ENCODE measurements at places on chromosomes 16 and 17.

- no peak for DNase-seq
Observed at GRCh38 chr16:69522041-69522578, 43.7 kb upstream of the NFAT5 start.

DNA sequence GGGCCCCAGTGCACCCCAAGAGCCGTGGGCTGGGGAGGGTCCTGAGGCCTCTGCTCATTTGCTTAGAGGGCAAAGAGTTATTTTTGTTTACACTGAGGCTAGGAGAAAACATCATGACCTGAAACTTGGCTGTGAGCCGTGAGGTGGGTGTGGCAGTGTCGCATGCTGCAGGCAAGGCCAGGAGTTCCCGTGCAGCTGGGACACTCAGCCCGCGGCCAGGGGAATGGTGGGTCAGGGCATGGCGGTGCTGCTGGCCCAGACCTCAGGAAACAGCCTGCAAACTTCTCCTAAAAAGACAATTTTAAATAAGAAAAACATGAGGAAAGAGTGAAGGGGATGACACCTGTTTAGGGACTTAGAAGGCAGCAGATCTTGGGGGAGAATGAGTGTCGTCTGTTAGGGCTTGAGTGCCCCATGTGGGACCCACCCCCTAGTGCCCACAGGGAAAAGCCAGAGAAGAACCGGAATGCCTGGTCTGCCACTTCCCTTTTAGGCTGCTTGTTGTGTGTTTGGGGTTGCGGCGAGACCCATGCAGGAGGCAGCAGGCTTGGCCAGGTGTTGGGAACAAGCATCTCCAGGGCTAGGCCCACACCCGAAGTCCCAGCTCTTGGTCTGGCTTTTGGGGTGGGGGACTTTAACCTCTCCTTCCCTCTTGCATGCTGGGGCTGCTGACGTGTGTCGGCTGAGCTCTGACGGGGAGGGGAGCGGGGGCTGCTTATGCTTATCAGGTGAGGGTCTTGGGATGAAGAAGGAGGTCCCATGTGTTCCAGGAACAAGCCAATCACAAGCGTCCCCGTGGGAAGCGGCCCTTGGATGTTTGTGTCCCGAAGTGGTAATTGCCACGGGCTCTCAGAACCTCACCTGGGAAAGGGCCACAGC is 80.9 kb upstream of the GNG13 start:
- no peak for DNase-seq

DNA sequence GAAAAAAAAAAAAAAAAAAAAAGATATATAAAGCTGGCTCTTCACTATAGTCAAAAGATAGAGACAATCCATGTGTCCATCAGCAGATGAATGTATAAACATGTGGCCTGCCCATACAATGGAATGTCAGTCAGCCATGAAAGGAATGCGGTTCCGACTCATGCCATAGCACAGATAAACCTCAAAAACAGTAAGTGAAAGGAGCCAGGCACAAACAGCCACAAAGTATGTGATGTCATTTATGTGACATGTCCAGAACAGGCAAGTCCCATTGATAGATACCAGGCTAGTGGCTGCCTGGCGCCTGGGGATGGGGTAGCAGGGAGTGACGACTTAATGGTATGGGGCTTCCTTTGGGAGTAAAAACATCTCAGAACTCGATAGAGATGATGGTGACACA is 155.7 kb downstream of the CMIP start:
- no peak for DNase-seq

- DNase-seq, result no peak
Observed at GRCh38 chr16:76303637-76304314, 26.6 kb downstream of the CNTNAP4 start.

DNA sequence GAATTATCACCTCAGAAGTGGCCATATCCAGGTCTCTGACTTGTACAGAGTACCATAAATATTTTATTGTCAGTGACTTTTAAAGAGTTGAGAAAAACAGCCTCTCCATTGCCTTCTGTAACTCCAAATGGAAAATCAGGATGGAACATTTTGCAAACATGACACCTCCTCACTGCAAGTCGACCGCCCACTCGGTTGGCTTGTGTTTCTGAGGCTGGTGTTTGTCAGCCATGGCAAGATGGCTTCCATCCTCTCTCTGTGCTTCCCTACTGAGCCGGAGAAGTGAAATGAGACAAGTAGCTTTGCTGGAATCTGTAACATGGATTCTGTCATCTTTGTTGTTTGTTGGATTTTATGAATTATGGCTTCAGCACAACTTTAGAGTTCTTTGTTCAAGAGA is 172.8 kb downstream of the RBFOX1 start:
- DNase-seq, result no peak

GRCh38 chr17:148757-149156 is 11.4 kb downstream of the SCGB1C2 start:
- DNase-seq, result no peak

GRCh38 chr17:16086957-16087356 is 87.3 kb downstream of the TTC19 start:
- no peak for DNase-seq

- DNase-seq, result no peak
Observed at GRCh38 chr16:31335431-31335830, 19.5 kb upstream of the ITGAX start.

DNA sequence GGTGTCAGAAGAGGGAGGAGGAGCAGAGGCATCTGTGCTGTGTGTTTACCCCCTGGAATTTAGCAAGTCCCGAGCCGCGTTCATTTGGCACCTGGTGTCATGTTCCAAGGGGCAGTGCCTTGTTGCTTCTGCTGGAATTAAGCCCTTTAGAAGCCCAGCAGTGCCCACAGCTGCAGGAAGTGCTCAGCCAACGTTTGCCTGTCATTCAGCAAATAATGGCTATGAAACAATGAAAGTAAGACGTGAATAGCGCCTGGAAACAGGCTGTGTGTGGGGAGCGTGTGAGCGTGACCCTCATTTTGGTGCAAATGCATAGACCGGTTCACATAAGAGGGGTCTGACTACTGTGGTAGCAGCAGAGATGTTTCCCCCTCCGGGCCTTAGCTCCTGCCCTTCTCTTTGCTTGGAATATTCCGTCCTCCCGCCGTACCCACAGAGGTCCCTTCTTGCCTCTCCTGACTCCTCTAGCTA is 5.8 kb upstream of the ATP2C2 start:
- DNase-seq, result no peak

- DNase-seq, result no peak
Observed at GRCh38 chr17:80160536-80160935, 9.3 kb upstream of the CARD14 start.

- DNase-seq, result no peak
Observed at GRCh38 chr16:58636466-58636865, 6.8 kb upstream of the CNOT1 start.

GRCh38 chr17:14311186-14311705 is 10.4 kb downstream of the HS3ST3B1 start:
- DNase-seq, result no peak

DNA sequence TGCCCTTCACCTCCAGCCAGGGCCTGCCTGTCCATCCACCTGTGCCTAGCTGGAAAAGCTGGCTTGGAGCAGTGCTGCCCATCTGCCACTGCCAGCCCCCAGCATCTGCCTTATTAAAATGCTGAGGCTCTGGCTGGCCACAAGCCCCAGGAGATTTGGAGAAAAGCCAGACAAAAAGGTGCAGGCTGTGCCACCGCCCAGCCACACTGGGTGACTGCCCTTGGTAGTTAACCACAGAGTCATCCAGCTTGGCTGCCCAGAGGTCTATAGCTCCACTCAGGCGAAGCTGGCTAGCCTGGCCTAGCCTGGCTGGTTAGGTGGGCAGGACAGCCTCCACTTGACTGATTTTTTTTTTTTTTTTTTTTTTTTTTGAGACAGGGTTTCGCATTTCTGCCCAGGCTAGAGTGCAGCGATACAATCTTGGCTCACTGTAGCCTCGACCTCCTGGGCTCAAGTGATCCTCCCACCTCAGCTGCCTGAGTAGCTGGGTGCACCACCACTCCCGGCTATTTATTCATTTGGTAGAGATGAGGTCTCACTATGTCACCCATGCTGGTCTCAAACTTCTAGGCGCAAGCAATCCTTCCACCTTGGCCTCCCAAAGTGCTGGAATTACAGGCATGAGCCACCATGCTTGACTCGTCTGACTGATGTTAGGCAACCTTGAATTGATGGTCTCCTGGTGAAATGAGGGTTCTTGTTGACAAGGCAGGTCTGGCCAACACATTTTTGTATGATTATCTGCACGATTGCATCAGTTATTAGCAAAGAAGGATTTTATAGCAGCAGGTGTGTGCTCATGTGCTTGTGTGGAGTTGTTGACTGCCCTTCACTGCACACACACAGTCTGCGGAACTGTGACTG is 103.8 kb downstream of the RAB11FIP4 start:
- DNase-seq, result no peak

DNA sequence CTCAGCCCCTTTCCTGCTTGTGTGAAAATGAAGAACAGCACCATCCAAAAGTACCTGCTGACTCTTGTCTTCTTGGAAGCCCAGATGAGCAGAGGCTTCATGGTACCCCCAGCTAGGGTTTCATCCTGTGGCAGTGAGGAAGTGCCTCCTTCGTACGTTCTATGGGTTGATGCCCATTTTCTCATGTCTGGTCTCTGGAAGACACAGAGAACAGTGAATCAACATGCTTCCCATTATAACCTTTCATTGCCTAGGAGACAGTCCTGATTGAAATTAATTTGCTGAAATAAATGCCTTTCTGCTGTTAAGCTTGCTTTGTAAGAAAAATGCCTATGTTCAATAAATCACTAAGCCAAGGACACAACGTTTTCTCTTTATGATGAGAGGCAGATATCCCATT is 36.5 kb downstream of the RCVRN start:
- DNase-seq, result no peak

- DNase-seq, result no peak
Observed at GRCh38 chr17:73272906-73273218, 11.2 kb upstream of the CPSF4L start.

- DNase-seq, result no peak
Observed at GRCh38 chr16:31000671-31001382, 9.6 kb downstream of the STX1B start.

DNA sequence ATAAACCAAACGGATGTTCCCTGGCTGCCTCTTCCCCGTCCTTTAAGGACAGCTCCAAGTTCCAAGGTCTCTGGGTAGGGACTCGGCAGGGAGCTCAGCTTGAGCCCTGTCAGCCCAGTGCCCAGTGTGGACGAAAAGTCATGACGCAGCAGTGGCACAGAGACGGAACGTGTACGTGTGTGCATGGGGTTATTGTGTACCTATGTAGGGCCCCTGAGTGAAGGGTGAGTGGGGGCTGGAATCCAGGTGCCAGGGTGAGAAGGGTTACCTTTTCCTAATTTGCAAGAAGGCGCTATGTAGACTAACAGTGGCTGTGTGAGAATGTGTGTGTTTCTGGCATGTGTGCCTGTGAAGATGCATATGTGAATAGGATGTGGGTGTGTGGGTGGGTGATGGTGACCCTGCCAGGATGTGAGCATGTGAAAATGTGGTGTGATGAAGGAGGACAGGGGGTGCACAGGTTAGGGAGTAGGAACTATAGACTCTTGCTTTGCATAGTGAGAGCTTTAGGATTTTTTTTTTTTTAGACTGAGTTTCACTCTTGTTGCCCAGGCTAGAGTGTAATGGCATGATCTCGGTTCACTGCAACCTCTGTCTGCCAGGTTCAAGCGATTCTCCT is 6.0 kb downstream of the SCN4A start:
- no peak for DNase-seq

- DNase-seq, result no peak
Observed at GRCh38 chr16:85250147-85250463, 137.8 kb upstream of the CIBAR2 start.

GRCh38 chr17:38926293-38927070 is 1.1 kb downstream of the LASP1NB start:
- no peak for DNase-seq

GRCh38 chr17:81245665-81246342 is 6.7 kb downstream of the NDUFAF8 start:
- DNase-seq, result no peak

DNA sequence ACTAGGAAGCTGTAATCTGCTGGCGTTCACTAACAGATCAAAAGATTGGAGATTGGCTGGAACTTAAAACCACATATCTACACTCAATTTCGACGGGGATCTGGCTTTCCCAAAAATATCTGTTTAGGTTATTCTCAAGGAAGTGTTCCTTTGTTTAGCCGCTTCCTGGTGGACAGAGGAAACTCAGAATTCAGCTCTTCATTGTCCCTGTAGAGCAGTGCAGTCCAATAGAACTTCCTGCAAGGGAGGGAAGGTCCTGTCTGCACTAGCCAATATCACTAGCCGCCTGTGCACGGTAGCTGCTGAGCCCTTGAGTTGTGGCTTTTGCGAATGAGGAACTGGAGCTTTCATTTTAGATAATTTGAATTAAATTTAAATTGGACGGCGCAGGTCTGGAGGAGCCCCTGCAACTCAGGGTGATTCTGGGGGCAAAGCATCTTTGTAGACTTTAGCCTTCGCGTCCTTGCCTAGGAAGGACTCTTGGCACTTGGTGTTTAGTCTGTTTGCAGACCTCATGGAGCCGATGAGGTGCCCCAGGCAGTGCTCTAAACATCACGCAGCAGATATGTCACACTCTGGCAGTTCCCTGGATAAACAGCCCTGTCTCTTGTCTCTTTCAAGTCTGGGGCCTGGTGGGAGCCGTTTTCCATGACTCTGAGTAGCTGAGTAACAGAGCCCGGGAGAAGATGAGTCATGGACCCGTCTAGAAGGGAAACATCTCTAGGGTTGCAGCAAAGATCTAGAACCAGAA is 122.2 kb downstream of the CCDC182 start:
- DNase-seq, result peak; percentile 34

DNA sequence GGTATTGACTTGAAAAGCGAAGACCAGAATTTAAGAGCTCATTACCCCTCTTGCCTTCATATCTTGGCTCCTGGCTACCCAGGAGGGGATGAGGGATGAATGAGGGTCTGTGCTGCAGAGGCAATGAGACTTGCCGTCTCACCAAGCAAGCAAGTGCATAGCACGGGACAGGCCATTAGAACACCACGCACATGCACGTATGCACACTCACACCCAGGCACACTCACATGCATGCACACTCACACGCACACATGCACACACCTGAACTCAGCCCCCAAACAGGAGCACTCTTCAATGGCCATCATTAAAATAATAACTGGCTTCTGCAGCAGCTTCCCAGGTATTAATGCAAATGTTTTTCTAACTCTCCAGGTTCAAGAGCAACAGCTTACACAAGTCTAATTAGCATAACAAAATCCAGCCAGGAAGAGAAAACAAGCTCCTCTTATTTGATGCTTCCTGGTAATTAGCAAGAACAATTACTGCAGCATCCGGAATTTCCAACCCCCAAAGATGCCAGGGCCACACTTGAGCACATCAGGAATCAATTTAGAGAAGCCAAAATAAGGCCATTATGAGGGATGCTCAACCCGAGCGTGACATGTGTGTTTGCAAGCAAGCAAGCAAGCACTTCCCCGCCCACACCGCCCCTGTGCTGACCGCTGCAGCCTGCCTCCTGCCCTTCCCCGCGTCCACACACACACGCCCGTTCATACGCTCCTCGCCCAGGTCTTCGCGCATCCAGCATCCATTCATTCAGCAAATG is 171.6 kb upstream of the TNRC6C start:
- DNase-seq, result no peak

- DNase-seq, result no peak
Observed at GRCh38 chr16:2486645-2487516, 12.0 kb downstream of the TBC1D24 start.

- DNase-seq, result no peak
Observed at GRCh38 chr16:54289945-54290832, 3.6 kb upstream of the IRX3 start.

- no peak for DNase-seq
Observed at GRCh38 chr16:78249056-78249455, 149.6 kb downstream of the WWOX start.

GRCh38 chr17:58005031-58005727 is 1.9 kb downstream of the SRSF1 start:
- DNase-seq, result no peak

GRCh38 chr16:48946686-48947370 is 334.8 kb downstream of the CBLN1 start:
- DNase-seq, result no peak

- DNase-seq, result peak; percentile 24
Observed at GRCh38 chr17:66423056-66423955, 120.9 kb downstream of the PRKCA start.
